ENCODE measurements at places on chromosomes 11 and 22.

GRCh38 chr22:49551446-49551845 is 276.2 kb downstream of the BRD1 start:
- DNase-seq: no peak

GRCh38 chr11:34825670-34826383 is 90.4 kb downstream of the APIP start:
- DNase-seq: no peak

DNA sequence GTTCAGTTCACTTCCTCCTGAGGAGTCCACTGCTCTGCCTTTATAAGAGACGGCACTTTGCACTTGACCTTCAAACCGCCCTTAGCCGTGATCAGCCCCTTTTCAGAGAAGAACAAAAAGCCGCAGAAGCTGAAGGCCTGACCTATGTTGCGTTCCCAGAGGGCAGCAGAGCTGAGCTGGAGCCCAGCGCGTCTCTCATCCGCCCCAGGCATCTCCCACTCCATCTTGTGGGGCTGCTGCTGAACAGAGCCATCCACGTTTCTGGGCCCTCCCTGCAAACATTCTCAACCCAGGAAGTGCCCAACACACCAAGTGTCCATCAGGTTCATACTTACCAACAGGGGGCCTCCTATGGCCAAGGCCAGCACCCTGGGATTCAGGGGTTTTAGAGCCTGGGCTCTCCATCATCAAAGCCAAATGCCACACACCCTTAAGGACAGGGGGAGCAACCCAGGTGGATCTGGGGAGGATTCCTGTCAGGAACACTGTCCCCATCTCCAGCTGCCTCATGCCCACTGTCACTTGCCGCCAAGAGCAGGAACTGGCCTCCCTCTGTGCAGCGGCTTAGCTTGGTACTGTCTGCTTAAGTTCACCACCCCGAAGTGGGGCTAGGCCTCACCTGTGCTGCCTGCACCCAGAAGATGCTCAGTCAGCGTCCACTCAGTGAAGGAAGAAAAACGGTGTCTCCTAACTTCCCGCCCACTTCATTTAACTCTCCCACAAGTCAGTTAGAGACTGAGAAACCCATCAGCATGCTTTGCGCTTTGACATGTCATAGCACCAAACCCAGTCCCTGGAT is 16.0 kb upstream of the EFCAB6 start:
- no peak for DNase-seq

DNA sequence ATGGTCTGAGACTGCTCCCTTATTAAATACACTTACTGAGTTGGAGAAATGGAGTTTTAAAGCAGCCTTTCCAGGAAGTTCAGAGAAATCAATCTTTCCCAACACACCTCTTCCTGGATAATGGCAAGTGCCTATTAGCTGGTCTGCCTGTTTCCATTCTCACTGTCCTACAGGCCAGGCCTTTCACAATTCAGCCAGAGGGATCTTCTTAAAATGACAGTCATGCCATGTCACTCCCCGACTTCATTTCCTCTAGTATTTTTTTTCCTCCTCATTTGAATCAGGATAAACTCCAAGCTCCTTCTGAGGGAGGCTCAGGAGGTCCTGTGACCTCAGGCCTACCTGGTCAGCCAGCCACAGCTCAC is 62.6 kb downstream of the FDX1 start:
- DNase-seq: no peak

- DNase-seq: no peak
These were observed 47.1 kb downstream of the CWC15 start for GRCh38 chr11:94926271-94926625.

DNA sequence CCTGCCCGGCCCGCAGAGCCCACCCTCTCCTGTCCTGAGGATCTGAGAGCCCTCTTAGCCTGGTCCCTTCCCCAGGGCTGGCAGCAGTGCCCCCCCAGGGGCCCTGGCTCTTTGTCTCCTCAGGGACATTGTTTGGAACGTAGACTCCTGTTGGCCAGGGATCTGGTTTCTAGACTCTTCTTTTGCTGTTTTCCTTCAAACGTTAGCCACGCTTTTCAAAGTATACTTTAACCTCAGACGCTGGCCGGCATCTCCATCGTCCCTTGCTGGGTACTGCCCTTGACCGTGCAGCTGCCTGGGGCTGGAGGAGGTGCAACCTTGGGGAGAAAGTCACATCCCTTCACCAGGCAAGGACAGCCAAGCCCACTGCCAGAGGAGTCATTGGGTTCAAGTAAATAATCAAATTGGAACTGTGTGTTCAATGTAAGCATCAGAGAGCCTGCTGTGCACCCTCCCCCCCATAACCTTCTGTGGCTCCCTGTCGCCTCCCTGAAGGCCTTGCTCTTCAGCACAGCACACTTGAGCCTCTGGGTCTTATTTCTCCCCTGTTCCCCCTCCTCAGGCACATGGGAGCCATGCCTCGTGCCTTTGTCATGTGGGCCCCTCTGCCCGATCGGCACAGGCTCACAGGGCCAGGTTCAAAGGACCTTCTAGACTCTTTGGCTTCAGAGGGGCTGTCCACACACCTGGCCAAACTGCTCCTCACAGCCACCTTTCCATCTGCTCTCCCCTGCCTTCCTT is 21.8 kb upstream of the WNT7B start:
- no peak for DNase-seq

DNA sequence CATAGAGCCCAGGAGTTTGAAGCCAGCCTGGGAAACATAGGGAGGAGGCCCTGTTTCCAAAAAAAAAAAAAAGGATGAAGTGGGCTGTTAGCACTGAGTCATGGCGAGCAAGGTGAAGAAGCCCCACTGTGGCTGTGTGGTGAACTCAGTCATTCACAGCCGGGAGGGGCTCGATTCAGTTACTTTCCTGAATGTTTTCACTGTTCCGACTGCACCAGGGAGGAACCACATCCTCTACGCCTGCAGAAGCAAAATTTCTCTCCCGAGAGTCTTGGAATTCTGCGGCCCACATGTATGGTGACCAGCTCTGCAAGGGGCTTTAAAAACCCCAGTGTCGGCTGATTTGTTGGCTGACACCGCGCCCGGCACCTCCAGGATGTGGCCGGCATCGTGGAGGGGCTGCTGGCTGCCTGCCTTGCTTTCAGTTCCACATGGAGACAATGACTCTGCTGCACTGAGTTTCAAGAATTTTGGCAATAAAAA is 27.8 kb upstream of the GRAMD4 start:
- DNase-seq: no peak

DNA sequence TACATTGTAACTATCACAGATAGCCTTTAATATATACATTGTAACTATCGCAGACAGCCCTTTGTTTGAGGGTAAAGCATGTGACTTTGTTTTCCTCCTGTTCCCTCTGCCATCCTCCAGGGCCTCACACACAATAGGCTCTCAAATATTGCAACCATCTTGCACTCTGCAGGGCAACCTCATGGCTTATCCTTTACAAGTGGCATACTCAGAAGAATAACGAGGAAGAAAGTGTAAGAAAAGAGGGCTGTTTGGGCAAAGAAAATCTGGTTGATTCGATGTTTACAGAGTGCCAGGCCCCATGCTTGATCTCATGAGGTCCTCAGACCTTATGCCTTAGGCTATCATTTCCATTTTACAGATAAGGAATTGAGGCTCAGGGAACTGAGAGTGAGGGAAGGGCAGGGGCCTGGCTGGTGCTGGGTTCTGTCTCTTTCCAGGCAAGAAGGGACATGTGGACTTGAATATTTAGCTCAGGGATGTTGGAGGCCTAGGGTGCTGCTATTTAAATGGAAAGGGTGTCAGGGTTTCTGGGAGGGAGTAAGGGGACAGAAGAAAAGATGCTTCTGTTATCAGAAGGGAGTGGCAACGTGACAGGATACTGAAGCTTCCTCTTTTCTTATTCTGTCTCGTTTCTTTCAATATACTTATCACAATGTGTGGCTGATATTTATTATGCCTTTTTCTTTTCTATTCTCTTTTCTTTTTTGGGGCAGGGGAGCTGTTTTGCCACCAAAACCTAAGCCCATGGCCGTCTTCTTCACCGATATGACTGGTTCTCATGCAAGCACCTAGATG is 1.1 kb upstream of the SAMM50 start:
- DNase-seq: no peak

All from nephron progenitor cell (in vitro differentiated cells).